Epithelial cell of esophagus (primary cell): ENCODE measurements at places on chromosomes 13 and 19.

- peak; percentile 90 for DNase-seq
Observed at GRCh38 chr19:1168572-1169410, 5.3 kb downstream of the SBNO2 start.

DNA sequence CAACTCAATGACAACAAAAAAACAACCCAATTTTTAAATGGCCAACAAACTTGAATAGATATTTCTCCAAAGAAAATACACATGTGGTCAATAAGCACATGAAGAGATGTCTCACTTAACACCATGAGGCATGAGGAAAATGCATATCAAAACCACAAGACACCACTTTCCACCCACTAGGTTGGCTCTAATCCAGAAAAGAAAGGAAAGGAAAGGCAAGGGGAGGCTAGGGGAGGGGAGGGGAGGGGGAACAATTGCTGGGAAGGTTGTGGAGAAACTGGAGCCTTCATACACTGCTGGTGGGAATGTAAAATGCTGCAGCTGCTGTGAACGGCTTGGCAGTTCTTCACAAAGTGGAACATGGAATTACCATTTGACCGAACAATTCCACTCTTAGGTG is 854.3 kb downstream of the UQCRFS1 start:
- DNase-seq, result no peak

DNA sequence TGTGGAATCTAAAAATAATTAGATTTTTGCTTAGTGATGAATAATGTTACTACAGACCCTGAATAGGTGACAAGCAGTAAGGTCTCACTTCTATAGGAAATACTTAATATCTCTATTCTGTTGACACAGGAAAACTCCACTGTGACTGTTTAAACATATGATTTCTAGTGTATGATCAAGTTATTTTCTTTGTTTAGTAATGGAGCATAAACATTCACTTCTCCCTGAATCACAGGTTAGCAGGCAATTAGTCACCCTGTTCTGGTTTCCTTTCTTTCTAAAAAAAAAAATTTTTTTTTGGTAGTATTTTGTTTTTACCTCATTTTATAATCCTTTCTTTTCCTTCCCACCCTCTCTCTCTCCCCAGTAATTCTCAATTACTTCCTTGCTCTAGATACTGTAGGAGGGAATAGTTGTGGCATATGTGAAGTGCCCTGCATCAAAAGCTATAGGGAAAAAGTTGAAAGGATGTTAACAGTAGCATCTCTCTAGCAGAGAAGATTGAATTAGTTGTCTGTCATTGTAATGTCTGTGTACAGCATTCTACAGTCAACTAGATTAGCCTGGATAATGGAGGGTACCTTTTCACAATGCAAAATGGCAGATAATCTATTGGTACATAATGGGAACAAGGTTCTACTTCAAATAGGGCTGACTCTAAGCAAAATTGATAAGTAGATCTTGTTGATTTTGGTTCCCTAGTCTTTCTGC is 3.5 kb downstream of the HS6ST3 start:
- peak; percentile 31 for DNase-seq

DNA sequence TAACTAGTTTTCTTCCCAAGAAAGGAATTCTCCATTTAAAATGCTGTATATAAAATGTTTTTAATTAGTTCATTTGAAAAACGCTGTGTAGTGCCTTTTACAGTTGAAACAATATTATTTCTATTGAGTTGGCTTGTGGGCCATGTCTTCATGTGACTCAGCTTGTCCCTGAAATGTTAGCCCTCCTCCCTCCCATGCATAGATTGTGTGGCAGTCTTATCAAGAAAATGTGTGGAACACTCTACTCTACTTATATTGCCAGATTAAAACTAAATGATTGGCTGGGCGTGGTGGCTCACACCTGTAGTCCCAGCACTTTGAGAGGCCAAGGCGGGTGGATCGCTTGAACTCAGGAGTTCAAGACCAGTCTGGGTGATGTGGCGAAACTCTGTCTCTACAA is 33.4 kb downstream of the TFDP1 start:
- no peak for DNase-seq

DNA sequence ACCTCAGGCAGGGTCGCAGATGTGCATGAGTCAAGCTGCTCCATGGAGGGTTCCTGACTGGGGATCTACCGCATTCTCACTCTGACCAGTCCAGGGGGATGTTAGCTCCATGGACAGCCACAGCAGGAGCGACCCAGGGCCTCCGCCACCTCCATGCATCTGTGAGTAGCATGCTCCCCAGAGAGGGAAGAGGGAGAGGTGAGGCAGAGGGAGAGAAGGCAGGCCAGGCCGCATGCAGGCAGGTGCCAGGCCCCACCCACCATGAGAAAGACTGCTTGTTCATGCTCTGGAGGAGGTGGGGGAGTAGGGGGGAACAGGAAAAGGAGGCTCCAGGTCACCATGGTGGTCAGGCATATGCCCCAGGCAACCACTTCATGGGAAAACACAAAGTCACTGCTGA is 20.3 kb downstream of the TUBA3C start:
- no peak for DNase-seq

- DNase-seq, result no peak
Observed at GRCh38 chr13:33727297-33728083, 90.5 kb upstream of the RFC3 start.

GRCh38 chr13:91468301-91468700 is 69.9 kb downstream of the GPC5 start:
- peak; percentile 85 for DNase-seq

GRCh38 chr13:103517066-103517767 is 451.0 kb upstream of the SLC10A2 start:
- DNase-seq, result no peak

GRCh38 chr13:82719987-82720386 is 1162.3 kb downstream of the SLITRK1 start:
- no peak for DNase-seq

GRCh38 chr13:28640861-28641599 is 17.9 kb upstream of the POMP start:
- DNase-seq, result no peak

DNA sequence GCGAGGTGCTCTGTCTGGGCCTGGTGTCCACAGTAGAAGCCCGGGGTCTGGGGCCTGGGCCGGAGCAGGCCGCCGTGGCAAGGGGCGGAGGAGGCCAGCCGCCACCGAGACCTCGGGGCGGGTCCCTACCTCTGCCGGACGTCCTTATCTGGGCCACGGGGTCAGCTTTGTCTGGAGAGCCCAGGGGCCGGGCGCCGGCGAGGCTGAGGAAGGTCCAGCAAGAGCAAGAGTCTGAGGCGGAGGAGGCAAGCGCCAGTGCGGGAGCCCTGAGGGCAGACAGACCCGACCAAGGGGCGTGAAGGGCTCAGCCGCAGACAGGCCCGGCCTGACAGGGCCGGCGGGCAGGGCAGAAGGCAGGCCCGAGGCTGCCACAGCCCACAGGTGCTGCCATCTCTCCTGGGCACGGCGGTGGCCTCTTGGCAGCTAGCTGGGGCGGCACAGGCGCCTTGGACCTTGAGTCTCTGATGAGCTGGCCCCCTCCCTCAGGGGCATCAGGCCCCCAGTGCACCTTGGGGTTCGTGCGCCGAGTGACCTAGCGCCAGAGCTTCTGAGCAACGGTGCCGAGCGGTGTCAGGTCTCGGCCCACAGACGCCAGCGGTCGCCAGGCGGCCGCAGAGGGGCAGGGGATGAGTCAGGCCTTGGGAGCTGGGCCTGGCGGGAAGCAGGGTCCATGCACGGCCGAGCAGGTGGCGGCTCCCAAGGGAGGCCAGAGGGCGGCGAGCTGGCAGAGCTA is 19.1 kb upstream of the AKAP8 start:
- DNase-seq, result no peak

- no peak for DNase-seq
Observed at GRCh38 chr13:67950603-67951002, 720.5 kb upstream of the PCDH9 start.

DNA sequence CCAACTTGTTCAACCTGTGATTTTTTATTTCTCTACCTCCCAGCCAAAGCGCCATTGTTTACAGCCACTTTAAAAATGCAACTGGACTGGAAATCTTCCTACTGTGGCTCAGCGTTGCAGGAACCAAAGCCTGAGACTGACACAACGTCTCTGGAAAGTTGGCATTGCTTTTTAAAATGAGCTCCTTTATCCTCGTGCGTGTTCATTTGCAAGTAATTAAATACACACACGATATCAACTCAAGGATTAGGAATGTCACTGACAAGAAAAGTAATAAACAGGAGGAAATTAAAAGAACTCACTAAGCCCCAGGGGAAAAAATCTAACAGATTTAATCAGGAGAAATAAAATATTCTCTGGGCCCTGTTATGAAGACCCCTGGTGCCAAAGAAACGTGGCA is 184.6 kb upstream of the IRS2 start:
- no peak for DNase-seq

GRCh38 chr13:98783856-98784478 is 31.5 kb upstream of the SLC15A1 start:
- peak; percentile 10 for DNase-seq
